ENCODE measurements at places on chromosomes 7 and 10.

DNA sequence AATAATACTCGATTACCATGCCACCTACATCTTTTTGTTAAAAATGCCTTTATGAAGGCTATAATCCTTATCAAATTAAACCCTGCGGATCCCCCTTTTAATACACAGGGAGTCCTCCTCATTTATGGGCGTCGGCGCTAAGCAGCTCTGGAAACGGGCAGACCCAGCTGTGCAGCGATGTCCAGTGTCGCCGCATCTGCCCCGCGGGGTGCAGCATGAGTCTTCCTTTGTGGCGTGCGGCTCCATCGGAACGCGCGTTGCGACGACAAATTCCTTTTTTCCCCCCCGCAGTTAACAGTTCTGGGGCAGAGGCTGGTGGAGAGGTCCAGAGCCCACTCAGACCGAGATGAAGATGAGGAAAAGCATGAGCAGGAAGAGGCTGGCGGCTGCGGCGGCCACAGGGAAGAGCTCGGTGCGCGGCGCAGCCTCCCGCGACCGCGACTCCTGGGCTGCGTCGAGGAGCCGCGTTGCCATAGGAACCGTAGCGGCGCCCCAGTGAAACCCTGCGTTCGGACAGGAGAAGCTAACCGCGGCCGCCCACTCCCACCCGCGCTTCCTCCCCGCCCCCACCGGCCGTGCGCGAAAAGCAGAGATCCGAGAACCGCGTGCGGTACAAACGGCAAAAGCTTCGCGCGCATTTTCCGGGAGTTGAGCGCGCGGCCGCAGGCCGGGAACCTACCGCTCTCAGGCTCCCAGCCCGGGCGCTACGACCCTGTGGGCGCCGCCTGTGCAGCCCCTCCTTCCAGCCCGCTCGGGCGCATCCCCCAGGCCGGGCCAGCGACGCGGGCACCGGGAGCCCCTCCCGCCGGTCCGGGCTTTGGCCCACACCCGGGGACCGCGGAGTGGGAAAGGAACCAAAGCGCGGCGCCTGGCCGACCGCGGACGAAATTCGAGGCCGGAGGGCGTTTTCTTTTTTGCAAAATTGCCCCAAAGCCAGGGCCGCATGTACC is 130.6 kb downstream of the SPAG6 start:
- DNase-seq: peak; percentile 17

DNA sequence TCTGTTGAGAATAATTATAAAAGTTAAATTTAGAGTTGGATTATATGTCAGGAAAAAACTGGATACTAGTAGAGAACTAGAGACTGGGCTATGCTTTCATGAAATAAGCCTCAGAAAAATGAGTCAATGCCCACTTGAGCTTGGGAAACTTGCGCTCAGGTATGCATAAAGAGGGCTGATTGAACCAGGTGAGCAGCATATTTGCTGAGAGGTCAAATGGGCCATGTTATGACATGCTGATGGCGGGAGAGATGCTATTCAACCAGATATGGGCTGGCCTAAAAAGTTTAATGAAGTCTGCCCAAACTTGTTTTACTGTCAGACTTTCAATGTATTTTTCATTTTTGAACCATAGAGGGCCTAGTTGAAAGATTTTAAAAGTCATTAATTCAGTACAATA is 837.6 kb upstream of the GHITM start:
- no peak for DNase-seq

DNA sequence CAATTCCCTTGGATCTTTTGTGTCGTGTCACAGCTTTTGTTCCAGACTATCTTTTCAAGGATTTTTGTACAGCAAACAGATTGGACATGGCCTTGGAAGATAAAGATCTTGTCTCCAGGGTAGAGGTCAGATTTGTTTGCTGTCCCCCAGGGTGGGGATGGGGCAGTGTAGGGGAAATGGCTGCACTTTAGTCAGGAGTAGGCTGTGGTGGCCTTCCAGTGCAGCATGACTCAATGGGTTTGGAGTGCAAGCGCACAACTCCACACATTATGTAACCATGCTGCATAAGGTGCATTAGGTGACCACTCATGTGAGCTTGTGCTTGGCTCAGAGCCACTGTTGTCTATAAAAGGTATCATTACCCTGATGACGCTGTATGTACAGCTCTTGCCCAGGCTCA is 23.9 kb upstream of the ADAMTS14 start:
- DNase-seq: no peak

GRCh38 chr7:26351171-26351570 is 59.5 kb downstream of the SNX10 start:
- no peak for DNase-seq

GRCh38 chr7:145324081-145324480 is 488.2 kb upstream of the TPK1 start:
- DNase-seq: no peak

- no peak for DNase-seq
These were observed 725.1 kb downstream of the SORCS1 start for GRCh38 chr10:106439366-106439765.

- no peak for DNase-seq
These were observed 77.9 kb upstream of the RHOBTB1 start for GRCh38 chr10:61021926-61022325.

DNA sequence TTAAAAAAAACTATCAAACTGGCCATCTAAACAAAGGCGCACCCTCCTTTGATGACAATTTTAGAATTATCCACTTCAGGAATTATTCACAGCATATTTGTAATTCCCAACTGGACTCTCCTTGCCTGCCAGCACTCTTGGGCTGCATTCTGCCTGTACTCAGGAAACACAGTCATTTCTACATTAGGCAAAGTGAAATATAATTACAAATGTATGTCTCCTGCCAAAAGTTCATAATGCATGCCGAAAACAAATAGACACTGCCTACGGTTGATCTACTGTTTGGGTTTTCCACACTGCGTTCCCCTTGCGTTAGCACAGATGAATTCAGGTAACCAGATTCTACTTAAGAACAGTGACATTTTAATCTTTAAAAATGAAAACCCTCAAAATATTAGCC is 1.9 kb downstream of the HGF start:
- DNase-seq: no peak

DNA sequence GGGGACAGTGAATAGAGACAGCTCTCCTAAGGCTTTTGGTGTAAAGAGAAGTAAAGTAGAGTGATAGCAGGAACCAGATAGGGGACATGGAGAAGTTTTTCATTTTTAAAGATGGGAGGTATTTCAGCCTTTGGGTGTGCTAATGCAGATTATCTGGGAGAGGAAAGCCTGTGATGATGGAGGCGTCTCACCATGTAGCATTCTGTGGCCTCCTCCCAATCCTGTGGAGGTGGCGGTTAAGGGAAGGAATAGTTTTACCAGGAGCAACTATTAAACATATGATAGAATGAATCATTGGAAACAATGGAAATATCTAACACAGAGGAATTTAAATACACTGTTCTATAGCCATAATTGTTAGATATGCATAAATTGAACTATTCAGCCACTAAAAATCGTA is 101.3 kb downstream of the CNNM2 start:
- DNase-seq: no peak

GRCh38 chr10:27513451-27514191 is 9.5 kb downstream of the RAB18 start:
- DNase-seq: no peak

DNA sequence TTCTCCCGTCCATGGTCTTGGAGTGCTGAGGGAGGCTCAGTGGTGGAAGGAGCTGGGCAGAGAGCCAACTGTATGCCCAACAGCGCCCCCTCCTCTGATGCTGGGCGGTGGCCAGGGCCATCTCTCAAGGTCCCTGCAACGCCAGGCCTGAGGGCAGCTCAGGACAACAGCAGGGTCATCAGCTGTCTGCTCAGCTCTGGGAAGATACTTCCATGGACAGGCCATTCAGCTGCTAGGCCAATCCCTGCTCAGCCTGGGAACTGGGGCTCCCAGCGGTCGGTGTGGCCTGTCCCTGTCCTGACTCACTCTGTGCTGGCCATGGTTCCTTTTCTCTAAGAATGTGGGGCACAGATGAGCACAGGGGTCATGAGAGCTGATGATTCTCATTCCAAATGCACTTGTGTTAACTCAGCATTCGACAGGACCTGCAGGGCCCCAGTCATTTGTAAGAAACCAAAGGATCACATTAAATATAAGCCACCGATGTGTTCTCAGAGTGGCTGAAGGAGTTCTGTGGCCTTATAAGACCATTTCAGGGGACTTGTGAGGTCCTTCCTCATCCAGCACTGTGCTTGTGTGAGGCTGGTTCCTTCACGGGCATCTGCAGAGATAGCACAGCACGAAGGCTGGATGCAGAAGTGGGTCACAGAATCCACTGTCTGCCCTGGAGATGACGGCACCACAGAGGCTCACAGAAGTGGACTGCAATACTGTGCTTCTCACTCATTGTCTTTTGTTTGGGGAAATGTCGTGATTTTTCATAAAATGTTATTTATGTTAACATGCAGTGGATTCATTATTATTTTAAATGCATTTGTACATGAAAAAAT is 73.0 kb downstream of the ADCY1 start:
- DNase-seq: no peak

- DNase-seq: no peak
These were observed 15.8 kb upstream of the TMEM236 start for GRCh38 chr10:17736223-17736622.

DNA sequence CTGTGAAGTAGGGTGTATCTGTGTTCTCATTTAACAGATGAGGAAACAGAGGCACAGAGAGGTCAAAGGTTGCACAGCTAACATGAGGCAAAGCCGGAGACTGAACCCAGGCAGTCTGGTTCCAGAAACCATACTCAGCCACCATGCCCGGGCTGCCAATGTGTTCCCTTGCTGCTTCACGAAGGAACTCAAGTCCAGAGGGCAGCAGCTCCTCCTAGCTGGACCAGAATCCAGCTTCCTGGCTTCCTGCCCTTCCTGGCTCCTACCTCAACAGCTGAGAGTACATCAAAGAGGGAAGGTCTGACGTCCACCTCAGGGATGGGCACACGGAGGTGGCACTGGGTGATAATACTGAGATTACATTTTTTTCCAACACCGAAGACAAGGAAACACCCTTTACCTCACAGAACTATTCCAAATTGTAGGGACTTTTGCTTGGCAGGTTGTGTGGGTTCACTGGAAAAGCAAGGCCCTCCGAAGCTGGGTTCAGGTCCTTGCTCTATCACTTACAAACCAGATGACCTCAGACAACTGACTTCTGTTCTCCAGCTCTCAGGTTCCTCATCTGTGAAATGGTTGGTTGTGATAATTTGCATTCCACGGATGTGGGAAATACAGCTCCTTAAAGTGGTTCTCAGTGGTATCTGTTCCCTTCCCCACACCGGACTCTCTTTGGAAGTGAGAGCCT is 154.1 kb upstream of the ZMIZ1 start:
- DNase-seq: no peak

Data from HAP-1 (cell line).